MCF 10A (cell line): ENCODE measurements at places on chromosomes 7 and 10. TPM values are rescaled to one million over a fixed set of nuclear protein-coding genes. Genes with fewer than 3 reads are reported as not detected.

TFPI2 gene
- not detected in 2 replicates for total RNA-seq

ZNF800 gene
- 51.7 and 55.1 TPM in 2 replicates for total RNA-seq

FAM221A gene
- total RNA-seq = 0.25 and 0.44 TPM in 2 replicates

SDK1 gene
- total RNA-seq = 1.5 and 3.3 TPM in 2 replicates

LHFPL3 gene
- total RNA-seq = not detected in 2 replicates

HMX2 gene
- not detected in 2 replicates for total RNA-seq

DOCK4 gene
- total RNA-seq = 28.0 and 31.4 TPM in 2 replicates

NRG3 gene
- not detected in 2 replicates for total RNA-seq

GRCh38 chr7:82624337-82624736 is 180.8 kb upstream of the CACNA2D1 start:
- no peak for DNase-seq

- no peak for DNase-seq
These were observed 72.8 kb upstream of the ZNF479 start for GRCh38 chr7:57205000-57205399.

- no peak for DNase-seq
These were observed 142.4 kb downstream of the ADCY1 start for GRCh38 chr7:45716380-45717203.

GRCh38 chr10:87818505-87819288 is 671 bp upstream of the ATAD1 start:
- peak; percentile 49 for DNase-seq

GRCh38 chr7:157389951-157390730 is 53.3 kb downstream of the DNAJB6 start:
- no peak for DNase-seq

GRCh38 chr7:89757910-89758309 is 396.4 kb upstream of the STEAP1 start:
- DNase-seq = no peak

- DNase-seq = no peak
These were observed 86.4 kb downstream of the PRPF18 start for GRCh38 chr10:13673156-13673555.

- DNase-seq = peak; percentile 47
These were observed 64.4 kb downstream of the ITGB8 start for GRCh38 chr7:20395104-20395503.

- DNase-seq = no peak
These were observed 43.1 kb downstream of the ARL4A start for GRCh38 chr7:12730523-12730922.

GRCh38 chr10:60816628-60817397 is 38.5 kb downstream of the CDK1 start:
- peak; percentile 81 for DNase-seq

DNA sequence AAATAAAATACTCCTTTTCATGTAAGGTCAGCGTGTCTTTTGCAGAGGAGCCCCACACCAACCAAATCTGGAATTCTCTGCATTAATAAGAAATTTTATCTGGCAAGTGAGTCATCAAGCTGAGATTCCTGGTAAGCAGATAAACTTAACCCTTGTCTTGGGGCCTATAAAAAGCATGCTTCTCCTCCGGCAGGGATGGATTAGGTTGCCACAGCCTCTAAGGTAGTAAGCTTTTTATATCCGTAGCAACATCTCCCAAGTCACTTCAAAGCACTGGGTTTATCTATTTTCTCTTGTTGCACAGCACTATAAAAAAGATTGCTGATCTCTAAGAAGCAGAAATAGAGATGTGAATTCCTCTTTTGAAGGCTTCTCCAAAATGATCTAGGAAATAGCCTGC is 202.8 kb upstream of the NOBOX start:
- no peak for DNase-seq

DNA sequence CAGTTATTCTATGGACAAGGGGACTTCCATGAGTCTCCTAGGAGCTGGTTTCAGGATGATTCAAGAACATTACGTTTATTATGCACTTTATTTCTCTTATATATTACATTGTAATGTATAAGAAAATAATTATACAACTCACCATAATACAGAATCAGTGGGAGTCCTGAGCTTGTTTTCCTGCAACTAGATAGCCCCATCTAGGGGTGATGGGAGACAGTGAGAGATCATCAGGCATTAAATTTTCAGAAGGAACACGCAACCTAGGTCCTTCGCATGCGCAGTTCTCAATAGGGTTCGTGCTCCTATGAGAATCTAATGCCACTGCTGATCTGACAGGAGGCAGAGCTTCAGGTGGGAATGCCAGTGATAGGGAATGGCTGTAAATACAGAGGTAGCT is 137.9 kb downstream of the ANKRD30A start:
- no peak for DNase-seq

GRCh38 chr7:127885222-127885772 is 145.9 kb downstream of the LRRC4 start:
- no peak for DNase-seq
